ENCODE measurements at places on chromosomes 5 and 9.

DNA sequence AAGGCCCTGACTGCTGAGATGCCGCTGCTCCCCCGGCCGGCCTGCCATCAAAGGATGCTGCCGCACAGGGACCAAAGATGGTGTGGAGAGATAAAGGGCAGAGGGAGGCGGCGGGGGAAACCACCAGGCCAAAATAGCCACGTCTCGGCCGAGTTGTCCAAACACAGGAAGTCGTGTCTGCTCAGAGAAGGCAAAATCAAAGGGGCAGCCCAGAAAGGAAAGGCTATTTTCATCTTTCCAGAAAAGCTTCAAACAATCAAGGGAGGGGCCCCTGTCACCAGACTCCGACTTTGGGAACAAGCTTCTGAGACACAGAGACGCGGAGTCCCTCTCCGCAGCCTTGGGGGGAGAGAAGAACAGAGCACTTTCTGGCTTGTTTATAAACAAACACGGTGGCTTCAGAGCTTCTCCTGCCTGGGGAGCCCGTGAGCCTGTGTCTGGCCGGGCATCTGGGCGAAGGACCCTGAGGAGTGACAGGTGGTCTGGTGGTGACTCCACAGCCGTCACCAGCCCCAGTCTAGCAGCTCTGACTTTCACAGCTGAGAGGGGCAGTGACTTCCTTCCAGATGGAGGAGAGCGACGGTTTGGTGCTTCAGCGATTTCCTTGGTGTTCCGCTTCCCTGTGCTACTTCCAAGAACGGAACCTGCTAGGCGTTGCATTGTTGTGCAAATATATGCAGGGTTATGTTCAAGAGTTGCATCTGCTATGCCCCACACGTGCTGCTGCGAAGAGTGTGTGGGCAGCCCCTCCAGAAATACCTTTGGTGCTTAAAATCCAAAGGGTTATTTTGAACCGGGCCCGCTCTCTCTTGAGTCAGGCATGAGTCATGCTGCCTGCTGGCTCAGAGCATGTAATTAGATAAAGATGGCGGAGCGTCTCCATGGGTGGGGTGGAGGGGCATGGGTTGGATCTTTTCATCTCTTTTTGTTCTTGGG, 24.0 kb downstream of the ADAMTSL2 start:
- DNase-seq = peak; percentile 93

GRCh38 chr5:38069360-38069759, 189.0 kb upstream of the EGFLAM start:
- no peak for DNase-seq

DNA sequence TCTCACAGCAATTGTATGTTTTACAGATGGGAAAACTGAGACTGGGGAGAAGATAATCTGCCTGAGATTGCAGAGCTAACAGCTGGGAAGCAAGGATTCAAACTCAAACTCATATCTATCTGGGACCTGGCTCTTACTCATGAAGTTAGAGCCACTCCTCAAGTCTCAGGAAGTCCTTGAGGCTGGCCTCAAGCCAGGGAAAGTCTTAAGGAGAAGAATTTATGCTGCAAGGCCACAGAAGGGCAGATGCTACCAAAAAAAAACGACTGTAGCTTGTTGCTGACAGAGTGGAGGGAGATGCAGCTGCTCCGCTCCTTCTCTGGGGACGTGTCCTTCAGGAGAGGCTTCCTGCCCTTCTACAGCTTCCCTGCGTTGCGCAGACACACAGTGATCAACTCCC, 39.8 kb downstream of the BARHL1 start:
- DNase-seq = no peak

GRCh38 chr5:77900691-77901090, 124.6 kb upstream of the TBCA start:
- no peak for DNase-seq

- no peak for DNase-seq
Measured at GRCh38 chr9:107460153-107461023, 29.2 kb downstream of the KLF4 start.

DNA sequence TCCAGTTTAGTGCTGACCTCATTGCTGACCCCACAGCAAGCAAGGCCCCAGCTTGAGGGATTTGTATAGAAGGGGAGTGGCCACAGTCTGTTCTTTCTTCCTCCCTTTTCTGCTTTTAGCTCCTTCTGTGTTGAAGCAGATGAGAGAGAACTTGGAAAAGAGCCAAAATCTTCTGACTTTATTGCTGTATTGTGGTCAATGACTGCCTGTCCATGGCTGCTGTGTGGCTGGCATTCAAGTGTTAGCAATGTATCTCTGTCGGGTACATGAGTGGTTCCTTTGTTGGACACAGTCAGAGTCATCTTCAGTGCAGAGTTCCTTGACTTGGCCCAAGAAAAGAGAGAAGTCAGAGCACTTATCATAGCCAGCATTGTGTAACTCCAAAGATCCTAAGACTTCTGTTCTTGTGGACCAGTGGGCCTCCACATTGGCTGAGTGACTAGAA, 154.1 kb downstream of the LRRC70 start:
- DNase-seq = peak; percentile 100

- DNase-seq = no peak
Measured at GRCh38 chr5:76379855-76380254, 23.2 kb upstream of the IQGAP2 start.

- DNase-seq = no peak
Measured at GRCh38 chr9:37082214-37082765, 38.1 kb upstream of the ZCCHC7 start.

DNA sequence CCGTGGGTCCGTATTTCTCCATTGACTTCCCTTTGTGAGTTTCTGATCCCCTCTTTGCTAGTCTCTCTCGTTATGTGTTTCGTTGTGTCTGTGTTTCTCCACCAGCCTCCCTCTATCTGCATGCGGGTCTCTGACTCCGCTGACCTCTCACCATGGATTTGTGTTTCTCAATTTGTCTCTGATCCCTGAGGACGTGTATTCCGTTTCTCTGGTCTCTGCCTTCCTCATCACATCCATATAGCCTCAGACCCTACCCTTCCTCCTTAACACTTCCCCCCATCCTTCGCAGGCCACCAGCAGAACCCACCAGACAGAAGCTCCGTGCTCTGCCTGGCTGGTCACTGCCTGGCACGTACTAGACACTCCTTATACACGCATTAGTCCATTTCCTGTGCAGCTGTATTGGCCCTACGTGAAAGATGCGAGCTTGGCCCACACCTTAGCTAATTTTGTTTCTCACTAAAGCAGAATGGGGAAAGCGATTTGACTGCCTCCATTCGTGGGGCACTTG, 631 bp downstream of the B4GALT7 start:
- DNase-seq = no peak

DNA sequence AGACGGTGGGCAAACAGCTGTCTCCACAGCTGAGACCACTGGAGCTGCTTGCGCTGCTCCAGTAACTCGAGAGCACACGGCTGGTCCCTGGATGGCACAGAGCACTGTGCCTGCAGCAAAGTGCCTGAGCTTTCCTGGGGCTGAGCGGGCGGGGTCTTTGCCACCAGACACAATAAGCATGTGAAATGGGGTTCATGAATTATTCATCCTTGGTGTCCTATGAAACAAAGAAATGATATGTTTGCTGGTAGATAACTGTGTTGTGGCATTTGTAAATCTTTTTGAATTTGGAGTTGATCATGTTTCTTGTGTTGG, 151.7 kb upstream of the MPDZ start:
- no peak for DNase-seq

GRCh38 chr5:81395262-81395661, 1.3 kb upstream of the ACOT12 start:
- no peak for DNase-seq

- DNase-seq = peak; percentile 65
Measured at GRCh38 chr9:98117984-98118639, 910 bp downstream of the TRIM14 start.

DNA sequence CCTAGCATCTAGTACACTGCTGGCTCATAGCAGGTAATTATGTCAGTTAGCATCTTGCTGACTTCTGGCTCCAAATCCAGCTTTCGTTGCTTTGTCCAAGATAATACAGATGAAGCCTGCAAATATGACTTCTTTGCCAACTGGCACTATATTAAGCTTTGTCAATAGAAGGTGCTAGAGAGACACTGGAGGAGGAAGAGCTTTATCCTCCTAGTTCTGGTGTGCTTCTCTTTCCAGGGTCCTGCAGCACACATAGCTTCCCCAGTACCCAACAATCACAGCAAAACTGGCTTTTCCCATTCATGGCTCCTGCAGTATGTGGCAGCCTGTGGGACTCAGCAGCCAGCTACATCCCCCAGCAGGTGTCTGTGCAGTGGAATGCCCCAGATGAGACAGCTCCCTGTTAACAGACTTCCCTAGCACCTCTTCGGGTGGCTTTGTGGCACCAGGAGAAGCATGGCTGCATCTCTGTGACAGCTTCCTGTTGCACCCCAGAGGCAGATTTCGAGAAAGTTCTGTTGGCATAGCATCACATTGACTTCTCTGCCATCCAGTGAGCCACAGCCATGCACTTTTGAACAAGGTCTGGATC, 147.8 kb downstream of the OXCT1 start:
- peak; percentile 3 for DNase-seq

DNA sequence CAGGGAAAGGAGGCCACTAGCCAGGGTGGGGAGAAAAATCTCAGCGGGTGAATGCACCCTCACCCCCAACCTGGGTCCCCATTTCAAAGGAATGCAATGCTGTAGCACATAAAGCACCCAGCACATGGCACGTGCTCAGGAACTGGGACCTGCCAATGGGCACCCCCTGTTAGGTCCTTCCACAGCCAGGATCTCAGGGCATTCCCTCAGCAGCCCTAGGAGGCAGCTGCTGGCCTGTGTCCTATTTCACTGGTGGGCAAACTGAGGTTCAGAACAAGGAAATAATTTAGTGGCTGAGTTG, 8.8 kb downstream of the DNM1 start:
- no peak for DNase-seq

- no peak for DNase-seq
Measured at GRCh38 chr9:109639674-109640579, 140.1 kb upstream of the PALM2AKAP2 start.

- DNase-seq = no peak
Measured at GRCh38 chr9:114570742-114571141, 16.8 kb upstream of the ATP6V1G1 start.

DNA sequence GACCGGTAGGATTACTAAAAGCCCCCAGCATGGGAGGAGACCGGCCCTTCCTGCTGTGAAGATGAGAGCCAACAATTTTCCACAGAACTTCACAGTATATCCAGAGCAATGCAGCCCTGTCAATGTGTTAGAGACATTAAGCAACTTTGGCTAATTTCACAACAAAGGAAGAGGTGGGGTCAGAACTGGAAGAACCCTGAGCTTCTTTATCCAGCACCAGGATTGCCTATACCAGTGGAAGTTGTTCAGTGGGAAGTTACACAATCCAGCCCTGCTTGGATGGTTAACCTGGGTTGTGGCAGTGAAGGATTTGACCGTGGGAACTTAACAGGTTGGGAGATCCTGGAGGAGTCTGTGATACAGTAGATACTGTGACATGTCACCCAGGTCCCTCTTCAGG, 197.0 kb downstream of the FBN2 start:
- DNase-seq = peak; percentile 68

- DNase-seq = no peak
Measured at GRCh38 chr5:83494087-83494620, 22.6 kb downstream of the VCAN start.

- DNase-seq = no peak
Measured at GRCh38 chr9:107210775-107211174, 72.3 kb upstream of the RAD23B start.

DNA sequence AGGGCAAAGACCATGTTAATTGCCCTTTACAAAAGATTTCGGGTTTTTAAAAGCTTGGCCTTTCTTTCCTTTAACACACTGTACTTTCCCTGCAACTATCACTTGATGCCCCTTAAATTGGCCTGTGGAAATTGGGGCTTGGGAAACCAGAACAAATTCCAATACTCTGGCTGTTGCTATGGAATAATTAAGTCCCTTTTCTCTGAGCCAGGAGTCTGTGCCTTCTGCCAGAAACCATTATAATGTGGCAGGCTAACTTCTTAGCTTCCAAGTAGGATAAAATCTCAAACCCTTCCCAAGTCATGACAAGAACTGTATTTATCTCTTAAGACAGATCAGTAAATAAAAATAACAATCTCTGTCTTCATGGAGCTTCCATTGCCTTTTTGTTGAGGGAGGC, 1.1 kb upstream of the SPINK1 start:
- DNase-seq = no peak

Data from MV-4-11 (cell line).